ENCODE measurements at places on chromosomes 4 and X. TPM values are rescaled to one million over a fixed set of nuclear protein-coding genes. Genes with fewer than 3 reads are reported as not detected.

DNA sequence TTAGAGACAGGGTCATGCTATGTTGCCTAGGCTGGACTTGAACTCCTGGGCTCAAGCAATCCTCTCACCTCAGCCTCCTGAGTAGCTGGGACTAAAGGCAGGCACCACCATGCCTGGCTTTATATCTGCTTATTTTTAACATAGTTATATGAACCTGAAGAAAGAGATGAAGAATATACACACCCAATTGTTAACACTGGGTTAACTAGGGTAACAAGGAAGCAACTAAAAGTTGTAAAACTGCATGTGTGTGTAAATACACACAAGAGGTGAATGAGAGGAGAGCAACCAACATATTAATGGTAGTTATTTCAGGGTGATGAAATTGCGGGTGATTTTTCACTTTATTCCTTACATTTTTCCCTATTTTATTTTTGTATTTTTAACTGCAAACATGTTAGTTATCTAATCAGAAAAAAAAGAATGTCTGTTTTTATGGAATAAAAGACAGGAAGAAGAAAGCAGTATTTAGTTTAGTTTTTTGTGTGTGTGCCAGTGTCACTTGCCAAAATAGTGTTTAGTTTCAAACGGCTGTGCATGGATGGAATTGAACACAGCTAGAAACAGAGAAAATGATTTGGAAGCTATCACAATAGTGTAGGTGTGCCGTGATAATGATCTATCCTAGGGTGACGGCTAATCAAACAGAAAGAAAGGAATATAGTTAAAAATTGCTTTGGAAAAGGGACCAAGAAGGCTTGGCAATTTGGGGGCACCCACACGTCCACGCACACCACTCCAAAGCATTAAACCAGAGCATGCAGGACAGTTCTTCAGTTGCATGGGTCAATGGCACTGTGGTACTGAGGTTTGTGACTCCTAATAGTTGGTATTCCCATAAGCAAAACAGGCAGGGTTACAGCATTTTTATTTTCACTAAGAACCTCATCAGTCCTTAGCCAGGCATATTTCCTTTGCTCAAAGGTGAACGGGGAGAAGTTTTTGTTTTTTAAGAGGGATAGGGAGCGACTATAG is 89.1 kb upstream of the KLHL13 start:
- DNase-seq, result no peak
- no peaks in the 10 kb centered on the region for H3K36me3 ChIP-seq
- H3K27me3 ChIP-seq, result peaks cover 8% of the 10 kb centered on the region
- no peak overlapping the region for H3K27ac ChIP-seq

DNA sequence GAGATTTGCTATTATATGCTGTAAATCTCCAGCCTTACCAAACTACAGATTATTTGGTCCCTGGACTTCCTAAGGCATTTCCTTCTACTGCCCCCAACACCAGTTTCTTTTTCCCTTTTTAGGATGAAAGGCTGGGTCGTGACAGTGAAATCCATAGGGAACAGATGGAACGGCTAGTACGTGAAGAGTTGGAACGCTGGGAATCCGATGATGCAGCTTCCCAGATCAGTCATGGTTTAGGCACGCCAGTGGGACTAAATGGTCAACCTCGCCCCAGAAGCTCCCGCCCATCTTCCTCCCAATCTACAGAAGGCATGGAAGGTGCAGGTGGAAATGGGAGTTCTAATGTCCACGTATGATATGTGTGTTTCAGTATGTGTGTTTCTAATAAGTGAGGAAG is 67.9 kb downstream of the PKD2 start:
- no peak overlapping the region for H3K4me3 ChIP-seq
- peaks cover under 1% of the 10 kb centered on the region for H3K4me1 ChIP-seq
- no peaks in the 10 kb centered on the region for H3K27me3 ChIP-seq
- no peak overlapping the region for H3K27ac ChIP-seq

Gene CXorf51A
- not detected for total RNA-seq

GRCh38 chr4:7424553-7425111 is 10.1 kb downstream of the PSAPL1 start:
- H3K27me3 ChIP-seq, result no peaks in the 10 kb centered on the region
- H3K4me1 ChIP-seq, result no peaks in the 10 kb centered on the region
- H3K4me3 ChIP-seq, result no peak overlapping the region
- no peak overlapping the region for H3K27ac ChIP-seq
- H3K36me3 ChIP-seq, result no peaks in the 10 kb centered on the region

Gene PPP2R2C
- total RNA-seq, result not detected

GRCh38 chrX:40543661-40544328 is 37.0 kb upstream of the ATP6AP2 start:
- peaks cover 2% of the 10 kb centered on the region for H3K36me3 ChIP-seq
- H3K27ac ChIP-seq, result peak overlapping the region; percentile 39
- peaks cover 55% of the 10 kb centered on the region for H3K27me3 ChIP-seq
- H3K4me3 ChIP-seq, result peak overlapping the region; percentile 50

GRCh38 chrX:47351706-47352105 is 18.7 kb upstream of the ZNF157 start:
- no peaks in the 10 kb centered on the region for H3K4me1 ChIP-seq
- peaks cover 8% of the 10 kb centered on the region for H3K27me3 ChIP-seq
- H3K4me3 ChIP-seq, result no peak overlapping the region
- H3K27ac ChIP-seq, result no peak overlapping the region

GRCh38 chrX:81414630-81415029 is 212.7 kb downstream of the SH3BGRL start:
- H3K27me3 ChIP-seq, result peaks cover 18% of the 10 kb centered on the region
- no peak overlapping the region for H3K4me3 ChIP-seq
- no peaks in the 10 kb centered on the region for H3K4me1 ChIP-seq
- DNase-seq, result no peak

- H3K27ac ChIP-seq, result no peak overlapping the region
- no peak overlapping the region for H3K4me3 ChIP-seq
- DNase-seq, result no peak
- peaks cover 11% of the 10 kb centered on the region for H3K27me3 ChIP-seq
- H3K4me1 ChIP-seq, result no peaks in the 10 kb centered on the region
Measured at GRCh38 chr4:182475539-182475938, 232.3 kb downstream of the TENM3 start.

- H3K27ac ChIP-seq, result no peak overlapping the region
- H3K4me3 ChIP-seq, result no peak overlapping the region
- H3K27me3 ChIP-seq, result no peaks in the 10 kb centered on the region
- peaks cover 3% of the 10 kb centered on the region for H3K4me1 ChIP-seq
- H3K36me3 ChIP-seq, result no peaks in the 10 kb centered on the region
- no peak for DNase-seq
Measured at GRCh38 chr4:28518561-28519165, 1658.0 kb downstream of the STIM2 start.

DNA sequence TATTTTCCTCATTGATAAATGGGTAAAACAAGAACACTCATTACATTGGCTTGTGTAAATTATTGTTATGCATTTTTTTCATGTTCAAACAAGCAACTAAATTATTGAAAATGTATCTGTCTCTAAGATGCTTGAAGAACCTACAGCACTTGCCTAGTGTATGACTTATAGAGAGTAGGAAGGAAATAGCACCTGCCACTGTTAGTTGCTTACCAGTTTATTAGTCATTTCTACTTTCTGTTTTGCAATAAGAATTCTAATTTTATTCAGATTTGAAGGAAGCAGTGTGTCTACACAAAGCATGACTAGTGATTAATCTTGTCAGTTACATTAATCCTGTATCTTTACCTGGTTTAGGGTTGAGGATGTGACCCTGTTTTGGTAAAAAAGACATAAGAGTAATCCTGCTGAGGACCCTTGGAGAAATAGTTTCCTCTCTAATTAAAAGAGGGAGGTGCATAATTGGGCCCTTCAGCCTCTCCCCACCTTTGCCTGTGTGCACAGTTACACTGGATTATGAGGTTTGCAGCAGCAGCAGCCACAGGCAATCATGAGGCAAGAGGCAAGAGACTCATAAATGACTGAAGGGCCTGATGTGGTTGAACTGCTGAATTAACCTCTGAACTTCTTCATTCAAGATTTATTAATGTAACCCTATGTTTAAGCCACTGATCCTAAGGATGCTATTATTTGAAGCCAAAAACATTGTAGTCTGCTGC is 1202.1 kb downstream of the ADGRL3 start:
- H3K4me3 ChIP-seq, result no peak overlapping the region
- no peak overlapping the region for H3K27ac ChIP-seq
- H3K36me3 ChIP-seq, result no peaks in the 10 kb centered on the region
- H3K27me3 ChIP-seq, result no peaks in the 10 kb centered on the region
- no peak for DNase-seq

DNA sequence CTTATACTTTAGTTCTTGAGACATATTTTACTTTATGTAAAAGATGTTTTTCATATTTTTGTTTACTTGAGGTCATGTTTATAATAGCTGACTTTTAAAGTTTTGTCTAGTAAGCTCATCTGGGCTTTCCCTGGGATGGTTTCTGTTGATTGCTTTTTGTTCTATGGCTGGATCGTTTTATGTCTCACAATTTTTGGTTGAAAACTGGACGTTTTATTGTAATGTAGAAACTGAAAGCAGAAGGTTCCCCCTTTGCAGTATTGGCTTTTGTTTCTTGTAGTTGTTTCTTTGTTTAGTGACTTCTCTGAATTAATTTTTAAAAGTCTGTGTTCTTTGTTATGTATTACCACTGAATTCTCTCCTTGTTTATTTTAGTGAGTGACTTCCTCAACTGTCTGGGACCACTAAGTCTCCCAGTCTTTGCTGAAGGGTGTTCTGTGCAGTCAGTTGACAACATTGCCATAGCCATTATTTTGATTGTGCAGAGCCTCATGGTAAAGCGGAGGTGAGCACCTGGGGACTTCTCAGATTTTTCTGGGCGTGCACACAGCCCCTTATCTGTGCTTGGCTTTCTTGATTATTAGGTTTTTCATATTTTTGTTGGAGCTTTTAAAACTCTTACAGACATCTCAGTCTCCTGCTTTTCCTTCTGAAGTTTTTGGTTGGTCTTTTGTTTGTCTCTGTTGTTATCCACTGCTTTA is 31.0 kb downstream of the KDM6A start:
- peak overlapping the region; percentile 79 for H3K27ac ChIP-seq
- peak overlapping the region; percentile 84 for H3K4me3 ChIP-seq
- DNase-seq, result no peak
- peaks cover 73% of the 10 kb centered on the region for H3K4me1 ChIP-seq
- H3K27me3 ChIP-seq, result no peaks in the 10 kb centered on the region
- peaks cover 5% of the 10 kb centered on the region for H3K36me3 ChIP-seq

Gene BLTP1
- 49.2 TPM for total RNA-seq

Gene BANK1
- total RNA-seq, result 0.22 TPM

Gene CTAG1A
- total RNA-seq, result not detected

- DNase-seq, result no peak
- no peaks in the 10 kb centered on the region for H3K36me3 ChIP-seq
- no peak overlapping the region for H3K27ac ChIP-seq
- no peak overlapping the region for H3K4me3 ChIP-seq
- no peaks in the 10 kb centered on the region for H3K4me1 ChIP-seq
Measured at GRCh38 chr4:31548021-31548420, 827.9 kb downstream of the PCDH7 start.

DNA sequence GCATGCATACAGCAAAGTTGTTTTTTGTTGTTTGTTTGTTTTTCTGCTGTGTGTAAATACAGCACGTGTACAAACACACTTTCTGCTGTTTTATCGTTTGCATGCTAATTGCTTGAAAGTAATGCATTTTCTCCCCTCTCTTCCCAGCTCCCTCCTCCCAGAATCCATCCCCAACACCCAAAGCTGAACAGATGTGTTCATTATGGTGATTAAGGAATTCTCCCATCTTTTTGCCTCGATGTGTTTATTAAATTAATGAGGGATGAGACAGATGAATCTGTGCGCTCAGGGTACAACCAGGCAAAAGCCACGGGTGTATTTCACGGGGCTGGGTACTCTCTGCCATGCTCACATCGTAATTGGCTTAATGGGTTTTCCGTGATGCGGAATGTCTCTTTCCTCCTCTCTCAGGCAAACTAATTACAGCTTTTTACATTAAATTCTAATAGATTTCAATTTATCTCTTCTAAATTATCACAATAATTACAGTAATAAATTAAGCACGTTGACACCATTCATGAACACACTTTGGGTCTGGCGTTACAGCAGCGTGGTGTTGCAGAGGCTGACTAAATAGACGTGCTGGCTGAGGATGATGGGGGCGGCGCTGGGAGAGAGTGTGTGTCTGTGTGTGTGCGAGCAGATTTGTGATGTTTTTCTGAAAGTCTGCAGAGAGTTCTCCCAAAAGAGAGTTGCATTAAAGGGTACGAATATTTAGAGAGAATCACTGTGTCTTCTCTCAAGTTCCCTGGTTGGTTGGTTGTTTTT is 117.7 kb downstream of the CRLF2 start:
- DNase-seq, result no peak
- peaks cover 5% of the 10 kb centered on the region for H3K4me1 ChIP-seq
- peaks cover 5% of the 10 kb centered on the region for H3K27me3 ChIP-seq

GRCh38 chr4:183100298-183100599 is 1.2 kb downstream of the WWC2 start:
- no peak overlapping the region for H3K27ac ChIP-seq
- no peaks in the 10 kb centered on the region for H3K36me3 ChIP-seq
- peaks cover 5% of the 10 kb centered on the region for H3K4me1 ChIP-seq
- peak overlapping the region; percentile 55 for H3K4me3 ChIP-seq
- peaks cover 43% of the 10 kb centered on the region for H3K27me3 ChIP-seq
- DNase-seq, result no peak

DNA sequence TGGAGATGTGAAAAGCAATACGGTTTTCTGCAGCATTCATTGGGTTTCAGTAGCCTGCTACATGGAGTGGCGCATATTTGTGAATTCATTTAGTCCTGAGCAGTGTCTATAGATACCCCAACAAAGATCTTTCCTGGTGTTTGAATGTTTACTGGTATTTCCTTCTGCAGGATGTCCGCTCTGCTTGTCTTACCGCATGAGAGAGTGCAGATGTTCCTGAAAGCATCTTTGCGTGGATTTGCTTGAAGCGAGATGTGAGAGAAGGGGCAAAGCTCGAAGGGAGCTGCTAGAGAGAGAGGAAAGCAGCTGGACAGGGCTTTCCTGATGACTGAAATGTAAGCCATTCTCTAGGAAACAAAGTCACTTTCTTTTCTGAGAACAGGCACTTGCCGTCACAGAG is 40.9 kb upstream of the GYPA start:
- H3K27ac ChIP-seq, result no peak overlapping the region
- DNase-seq, result no peak
- H3K27me3 ChIP-seq, result no peaks in the 10 kb centered on the region
- H3K4me3 ChIP-seq, result no peak overlapping the region
- H3K36me3 ChIP-seq, result no peaks in the 10 kb centered on the region
- H3K4me1 ChIP-seq, result peaks cover 7% of the 10 kb centered on the region

Gene BEND2
- not detected for total RNA-seq

DNA sequence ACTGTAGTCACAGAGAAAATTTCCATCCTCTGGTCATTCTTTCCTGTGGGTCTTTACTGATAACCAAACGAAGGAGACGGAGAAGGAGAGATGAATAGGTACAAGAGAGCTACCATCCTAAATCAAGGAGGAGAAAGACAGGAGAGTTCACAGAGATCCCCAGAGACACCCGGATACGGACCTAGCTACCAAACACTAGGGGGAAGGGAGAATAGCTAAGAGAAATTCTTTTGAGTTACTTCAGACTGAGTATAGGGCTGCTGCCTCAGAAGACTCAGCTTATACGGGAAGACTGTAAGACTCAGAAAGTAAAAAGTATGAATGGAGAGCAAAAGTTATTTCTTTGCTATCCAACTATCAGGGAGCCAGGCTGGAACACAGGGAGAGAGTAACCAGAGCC is 572.1 kb downstream of the C4orf33 start:
- DNase-seq, result no peak
- H3K4me1 ChIP-seq, result no peaks in the 10 kb centered on the region
- no peaks in the 10 kb centered on the region for H3K36me3 ChIP-seq

Gene FHDC1
- 0.14 TPM for total RNA-seq

All from activated T-cell treated with anti-CD3 and anti-CD28 coated beads, Interleukin-2, amount 50 U/mL, for 72 hours (primary cell).